ENCODE measurements at places on chromosomes 6 and 20. TPM values are rescaled to one million over a fixed set of nuclear protein-coding genes. Genes with fewer than 3 reads are reported as not detected.

GRCh38 chr20:45503403-45503802, 12.0 kb downstream of the SPINT3 start:
- no peak overlapping the region for H3K27ac ChIP-seq
- H3K27me3 ChIP-seq, result no peaks in the 10 kb centered on the region
- no peaks in the 10 kb centered on the region for H3K36me3 ChIP-seq
- H3K4me3 ChIP-seq, result no peak overlapping the region
- peaks cover 17% of the 10 kb centered on the region for H3K4me1 ChIP-seq
- no peak for DNase-seq

GRCh38 chr20:63961664-63962425, 5.6 kb upstream of the UCKL1 start:
- DNase-seq, result peak; percentile 56
- H3K36me3 ChIP-seq, result peaks cover 59% of the 10 kb centered on the region
- no peak overlapping the region for H3K27ac ChIP-seq
- no peak overlapping the region for H3K4me3 ChIP-seq

RAET1E gene
- total RNA-seq, result 0.33 TPM

DNA sequence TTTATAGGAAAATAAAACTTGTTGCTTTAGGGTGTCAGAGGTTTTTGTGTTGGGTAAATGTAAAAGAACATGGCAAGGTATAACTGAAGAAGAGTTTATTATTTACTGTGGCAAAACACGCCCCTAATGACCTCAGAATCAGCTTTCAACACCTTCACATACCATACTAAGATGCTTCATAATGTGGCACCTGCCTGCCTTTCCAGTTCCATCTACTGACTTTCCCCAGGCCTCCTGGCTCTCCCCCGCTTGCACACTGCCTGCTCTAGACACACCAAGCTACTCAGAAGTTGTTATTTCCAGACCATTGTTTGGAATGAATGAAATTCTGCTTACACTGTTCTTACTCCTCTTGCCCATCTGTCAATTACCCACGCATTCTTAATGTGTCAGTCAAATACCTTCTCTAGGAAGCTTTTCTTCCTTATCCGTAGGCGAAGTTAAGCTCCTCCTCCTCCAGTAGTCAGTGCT, 1.8 kb downstream of the TIAM2 start:
- H3K36me3 ChIP-seq, result no peaks in the 10 kb centered on the region
- H3K4me3 ChIP-seq, result no peak overlapping the region
- peaks cover 9% of the 10 kb centered on the region for H3K4me1 ChIP-seq
- no peak overlapping the region for H3K27ac ChIP-seq
- no peak for DNase-seq
- H3K27me3 ChIP-seq, result no peaks in the 10 kb centered on the region

DEFB128 gene
- total RNA-seq, result not detected

- no peak overlapping the region for H3K27ac ChIP-seq
- DNase-seq, result no peak
- no peak overlapping the region for H3K4me3 ChIP-seq
- H3K27me3 ChIP-seq, result no peaks in the 10 kb centered on the region
- no peaks in the 10 kb centered on the region for H3K36me3 ChIP-seq
These were observed 10.7 kb downstream of the ETV7 start for GRCh38 chr6:36376742-36377141.

LTB gene
- 1.9 TPM for total RNA-seq

DNA sequence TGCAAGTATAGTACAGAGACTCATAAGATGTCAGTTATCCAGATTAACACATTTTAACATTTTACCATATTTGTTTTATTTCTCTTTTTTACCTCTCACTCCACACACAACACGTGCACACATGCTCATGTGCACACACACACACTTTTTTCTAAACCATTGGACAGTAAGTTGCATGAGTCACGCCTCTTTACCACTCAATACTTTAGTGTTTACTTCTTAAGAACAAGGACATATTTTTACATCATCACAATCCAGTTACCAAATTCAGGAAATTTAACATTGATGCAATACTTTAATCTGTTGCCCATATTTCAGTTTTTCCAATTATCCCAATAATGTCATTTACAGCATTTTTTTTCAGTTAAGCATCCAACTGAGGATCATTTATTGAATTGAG, 109.0 kb downstream of the RIN2 start:
- no peak for DNase-seq
- no peak overlapping the region for H3K27ac ChIP-seq
- H3K36me3 ChIP-seq, result no peaks in the 10 kb centered on the region

- no peak overlapping the region for H3K4me3 ChIP-seq
- H3K4me1 ChIP-seq, result no peaks in the 10 kb centered on the region
- no peaks in the 10 kb centered on the region for H3K27me3 ChIP-seq
- peak; percentile 88 for DNase-seq
These were observed 50.8 kb downstream of the SNX9 start for GRCh38 chr6:157873735-157874344.

- H3K4me1 ChIP-seq, result no peaks in the 10 kb centered on the region
- H3K36me3 ChIP-seq, result no peaks in the 10 kb centered on the region
- no peak overlapping the region for H3K27ac ChIP-seq
These were observed 439.6 kb upstream of the PTCHD4 start for GRCh38 chr6:48550603-48551002.

- no peak overlapping the region for H3K27ac ChIP-seq
These were observed 505.9 kb upstream of the SYNCRIP start for GRCh38 chr6:86148586-86148985.

DNA sequence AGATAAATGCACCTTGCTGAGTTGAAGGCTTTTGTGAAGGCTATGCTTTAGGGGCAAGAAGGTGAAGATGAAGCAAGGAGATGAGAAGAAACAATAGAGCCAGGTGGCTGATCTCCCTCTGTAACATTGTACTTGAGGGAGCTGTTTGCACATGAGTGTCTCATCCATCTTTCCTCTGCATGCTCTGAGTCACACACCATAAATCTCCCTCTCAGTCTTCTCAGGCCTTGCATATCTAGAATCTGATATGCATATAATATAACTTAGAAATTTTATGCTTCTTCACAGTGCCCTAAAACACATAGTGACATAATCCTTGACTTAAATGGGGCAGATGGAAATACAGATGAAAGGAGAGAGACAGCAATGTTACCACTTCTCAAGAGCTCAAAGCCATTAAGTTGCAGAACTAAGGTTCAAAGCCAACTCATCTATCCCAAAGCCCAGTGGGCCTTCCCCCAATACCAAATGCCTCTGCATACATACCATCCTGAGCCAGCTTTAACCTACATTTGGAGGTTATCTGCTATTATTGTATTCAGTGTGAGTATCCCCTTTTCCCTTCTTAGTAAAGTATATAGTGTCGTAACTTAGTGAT, 62.4 kb upstream of the STXBP5 start:
- H3K36me3 ChIP-seq, result no peaks in the 10 kb centered on the region
- no peak overlapping the region for H3K27ac ChIP-seq
- no peaks in the 10 kb centered on the region for H3K27me3 ChIP-seq
- no peak overlapping the region for H3K4me3 ChIP-seq
- DNase-seq, result no peak
- no peaks in the 10 kb centered on the region for H3K4me1 ChIP-seq

THBD gene
- total RNA-seq, result 26.6 TPM

- H3K4me3 ChIP-seq, result no peak overlapping the region
- H3K27ac ChIP-seq, result no peak overlapping the region
These were observed 61.4 kb downstream of the TXLNB start for GRCh38 chr6:139230391-139230840.

SIRPB2 gene
- 10.2 TPM for total RNA-seq

DNA sequence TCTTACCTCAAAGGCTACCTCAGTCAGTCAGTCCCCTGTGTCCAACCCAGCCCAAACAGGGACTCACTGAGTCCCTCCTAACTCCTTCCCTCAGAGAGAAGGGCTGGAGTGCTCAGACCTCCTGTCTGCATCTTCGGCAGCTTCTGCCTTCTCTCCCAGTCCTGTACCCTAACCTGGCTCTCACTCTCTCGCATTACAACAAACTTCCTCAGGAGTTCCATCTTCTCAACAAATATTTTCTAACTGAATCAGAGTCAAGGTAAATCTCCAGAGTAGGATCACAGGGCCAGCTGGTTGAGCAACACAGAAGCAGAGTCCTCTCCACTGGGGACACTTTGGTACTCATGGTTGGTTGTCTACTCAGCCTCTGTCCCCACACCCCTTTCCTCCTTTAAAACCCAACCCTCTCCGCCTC, 92.3 kb downstream of the MRPL14 start:
- H3K27ac ChIP-seq, result no peak overlapping the region
- peak; percentile 57 for DNase-seq
- no peaks in the 10 kb centered on the region for H3K4me1 ChIP-seq

DNA sequence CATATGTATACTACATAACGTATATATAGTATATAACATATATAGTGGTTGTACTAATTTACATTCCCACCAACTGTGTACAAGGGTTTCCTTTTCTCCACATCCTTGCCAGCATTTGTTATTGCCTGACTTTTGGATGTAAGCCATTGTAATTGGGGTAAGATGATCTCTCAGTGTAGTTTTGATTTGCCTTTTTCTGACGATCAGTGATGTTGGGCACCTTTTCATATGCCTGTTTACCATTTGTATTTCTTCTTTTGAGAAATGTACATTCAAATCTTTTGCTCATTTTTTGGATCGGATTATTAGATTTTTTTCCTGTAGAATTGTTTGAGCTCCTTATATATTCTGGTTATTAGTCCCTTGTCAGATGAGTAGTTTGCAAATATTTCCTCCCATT, 11.4 kb downstream of the SYNJ2 start:
- no peaks in the 10 kb centered on the region for H3K27me3 ChIP-seq
- no peak for DNase-seq
- no peaks in the 10 kb centered on the region for H3K4me1 ChIP-seq
- no peak overlapping the region for H3K27ac ChIP-seq

DNA sequence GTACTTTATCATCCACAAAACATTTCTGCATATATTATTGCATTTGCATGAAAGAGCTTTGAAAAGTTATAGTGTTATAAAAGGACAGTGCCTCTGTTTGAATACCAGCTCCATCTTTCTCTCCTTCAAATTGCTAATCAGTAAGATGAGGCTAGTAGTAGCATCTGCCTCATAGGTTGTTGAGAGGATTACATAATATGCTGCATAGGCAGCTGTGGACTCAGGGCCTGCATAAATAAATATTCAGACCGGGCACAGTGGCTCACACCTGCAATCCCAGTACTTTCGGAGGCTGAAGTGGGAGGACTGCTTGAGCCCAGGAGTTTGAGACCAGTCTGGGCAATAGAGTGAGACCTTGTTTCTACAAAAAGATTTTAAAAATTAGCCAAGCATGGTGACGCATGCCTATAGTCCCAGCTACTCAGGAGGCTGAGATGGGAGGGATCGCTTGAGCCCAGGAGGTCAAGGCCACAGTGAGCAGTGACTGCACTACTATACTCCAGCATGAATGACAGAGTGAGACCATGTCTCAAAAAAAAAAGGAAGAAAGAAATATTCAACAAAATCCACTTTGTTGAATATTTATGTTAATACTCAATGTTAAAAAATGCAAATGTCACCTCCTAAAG, 18.3 kb upstream of the SEC63 start:
- no peaks in the 10 kb centered on the region for H3K4me1 ChIP-seq
- H3K4me3 ChIP-seq, result no peak overlapping the region
- DNase-seq, result no peak
- H3K36me3 ChIP-seq, result no peaks in the 10 kb centered on the region
- no peaks in the 10 kb centered on the region for H3K27me3 ChIP-seq

CCN6 gene
- not detected for total RNA-seq

- no peaks in the 10 kb centered on the region for H3K27me3 ChIP-seq
- no peak overlapping the region for H3K4me3 ChIP-seq
- H3K27ac ChIP-seq, result peak overlapping the region; percentile 71
- no peaks in the 10 kb centered on the region for H3K36me3 ChIP-seq
- peaks cover 41% of the 10 kb centered on the region for H3K4me1 ChIP-seq
These were observed 59.7 kb downstream of the RBM38 start for GRCh38 chr20:57450931-57451330.

GPX5 gene
- total RNA-seq, result not detected

DYNLT1 gene
- 105 TPM for total RNA-seq

MEI4 gene
- not detected for total RNA-seq

RNF182 gene
- 0.16 TPM for total RNA-seq

DNA sequence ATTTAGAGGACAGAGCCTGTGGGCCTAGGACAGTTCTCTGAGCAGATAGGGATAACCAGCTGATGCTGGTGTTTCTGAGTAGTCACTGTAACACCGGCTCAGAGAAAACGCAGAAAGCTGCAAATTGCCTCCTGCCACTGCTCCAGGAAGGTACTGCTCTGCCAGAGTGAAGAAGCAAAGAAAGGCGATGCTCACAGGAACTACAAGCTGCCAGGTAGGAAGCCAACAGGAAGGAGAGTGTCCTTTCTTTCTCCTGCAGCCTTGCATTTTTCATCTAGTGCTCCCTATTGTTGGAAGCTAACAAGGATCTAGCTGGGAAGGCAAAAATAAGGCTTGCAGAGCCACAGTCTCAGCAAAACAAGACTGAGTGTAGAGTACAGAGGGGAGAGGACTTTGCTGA, 70.7 kb upstream of the RAB32 start:
- no peak for DNase-seq
- no peak overlapping the region for H3K4me3 ChIP-seq
- H3K27ac ChIP-seq, result no peak overlapping the region
- no peaks in the 10 kb centered on the region for H3K27me3 ChIP-seq

DNA sequence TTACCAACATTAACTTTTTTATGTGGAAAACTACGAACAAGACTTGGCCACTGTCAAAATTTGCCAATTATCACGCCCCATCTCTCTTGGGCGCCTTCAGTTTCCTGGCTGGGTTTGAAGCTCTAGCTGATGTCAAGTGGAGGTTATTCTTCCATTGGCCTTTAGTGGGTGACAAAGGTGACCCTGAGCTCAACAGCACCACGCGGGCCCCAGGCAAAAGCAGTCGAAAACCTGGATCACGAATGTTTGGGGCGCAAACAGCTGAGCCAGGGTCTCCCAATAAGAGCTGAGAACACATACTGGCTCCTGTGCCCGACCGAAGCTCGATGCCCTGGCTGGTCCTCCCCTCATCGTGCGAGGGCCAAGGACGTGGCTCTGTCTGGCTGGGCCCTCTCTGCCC, 26.8 kb downstream of the SLC17A9 start:
- no peaks in the 10 kb centered on the region for H3K4me1 ChIP-seq
- H3K4me3 ChIP-seq, result no peak overlapping the region
- H3K27me3 ChIP-seq, result peaks cover 95% of the 10 kb centered on the region
- H3K27ac ChIP-seq, result no peak overlapping the region

DNA sequence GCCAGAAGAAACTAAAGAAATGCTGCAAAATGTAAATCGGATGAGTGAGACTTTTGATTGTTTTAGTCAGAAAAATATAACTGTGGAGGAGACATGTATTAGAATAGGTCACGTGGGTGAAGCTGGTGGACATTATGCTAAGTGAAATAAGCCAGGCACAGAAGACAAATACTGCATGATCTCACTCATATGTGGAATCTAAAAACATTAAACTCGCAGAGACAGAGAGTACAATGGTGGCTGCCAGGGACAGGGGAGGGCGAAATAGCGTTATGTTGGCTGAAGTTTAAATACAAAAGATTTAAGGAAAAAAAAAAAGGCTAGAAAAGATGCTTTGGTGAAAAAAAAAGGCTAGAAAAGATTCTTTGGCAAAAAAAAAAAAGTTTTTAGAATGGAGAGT, 63.5 kb upstream of the HDDC2 start:
- H3K27ac ChIP-seq, result peak overlapping the region; percentile 87
- no peaks in the 10 kb centered on the region for H3K36me3 ChIP-seq
- DNase-seq, result no peak
- no peaks in the 10 kb centered on the region for H3K4me1 ChIP-seq
- no peak overlapping the region for H3K4me3 ChIP-seq
- no peaks in the 10 kb centered on the region for H3K27me3 ChIP-seq

GRCh38 chr6:71385111-71385822, 96.7 kb downstream of the OGFRL1 start:
- peaks cover 53% of the 10 kb centered on the region for H3K4me1 ChIP-seq
- DNase-seq, result no peak
- no peak overlapping the region for H3K4me3 ChIP-seq
- H3K27ac ChIP-seq, result no peak overlapping the region
- no peaks in the 10 kb centered on the region for H3K36me3 ChIP-seq
